ENCODE measurements at places on chromosomes 12 and 14.

DNA sequence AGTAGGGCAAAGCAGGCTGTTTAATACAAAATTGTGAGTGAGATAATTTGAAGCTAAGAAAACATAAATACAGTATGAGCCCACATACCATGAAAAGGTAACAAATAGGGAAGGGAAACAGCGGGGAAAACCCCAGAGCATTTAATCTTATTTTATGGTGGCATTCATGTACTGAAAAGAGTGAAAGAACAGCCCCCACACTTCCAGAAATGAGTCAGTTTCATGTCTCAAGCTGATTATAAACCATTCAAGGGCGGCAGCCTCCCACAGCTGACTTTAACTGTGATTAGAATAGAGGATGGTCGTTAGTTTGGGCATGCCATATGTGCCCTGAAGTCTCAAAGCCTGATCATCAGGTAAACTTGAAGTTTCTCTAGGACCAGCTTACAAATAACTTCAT is 64.5 kb downstream of the FOXG1 start:
- DNase-seq = no peak

- DNase-seq = peak; percentile 32
These were observed 102.7 kb upstream of the TBX5 start for GRCh38 chr12:114508529-114509129.

DNA sequence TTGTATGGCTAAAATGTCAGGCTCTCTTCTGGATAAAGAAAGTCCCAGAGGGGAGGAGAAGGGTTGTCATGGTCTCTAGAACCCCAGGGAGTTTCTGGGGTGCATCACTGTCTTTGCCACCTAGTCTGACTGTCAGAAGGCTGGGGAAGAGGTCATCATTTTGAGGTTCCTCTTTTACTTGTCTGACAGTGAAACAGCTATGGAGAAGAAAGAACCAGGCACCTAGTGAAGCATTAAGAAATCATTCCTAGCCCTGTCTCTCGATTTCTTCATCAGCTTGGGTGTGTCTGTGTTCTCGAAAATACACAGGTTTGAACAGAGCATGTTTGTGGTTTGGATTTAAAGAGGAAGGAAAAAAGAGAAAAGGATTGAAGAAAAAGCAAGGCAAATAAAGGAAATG is 158.7 kb upstream of the LRIG3 start:
- DNase-seq = no peak

DNA sequence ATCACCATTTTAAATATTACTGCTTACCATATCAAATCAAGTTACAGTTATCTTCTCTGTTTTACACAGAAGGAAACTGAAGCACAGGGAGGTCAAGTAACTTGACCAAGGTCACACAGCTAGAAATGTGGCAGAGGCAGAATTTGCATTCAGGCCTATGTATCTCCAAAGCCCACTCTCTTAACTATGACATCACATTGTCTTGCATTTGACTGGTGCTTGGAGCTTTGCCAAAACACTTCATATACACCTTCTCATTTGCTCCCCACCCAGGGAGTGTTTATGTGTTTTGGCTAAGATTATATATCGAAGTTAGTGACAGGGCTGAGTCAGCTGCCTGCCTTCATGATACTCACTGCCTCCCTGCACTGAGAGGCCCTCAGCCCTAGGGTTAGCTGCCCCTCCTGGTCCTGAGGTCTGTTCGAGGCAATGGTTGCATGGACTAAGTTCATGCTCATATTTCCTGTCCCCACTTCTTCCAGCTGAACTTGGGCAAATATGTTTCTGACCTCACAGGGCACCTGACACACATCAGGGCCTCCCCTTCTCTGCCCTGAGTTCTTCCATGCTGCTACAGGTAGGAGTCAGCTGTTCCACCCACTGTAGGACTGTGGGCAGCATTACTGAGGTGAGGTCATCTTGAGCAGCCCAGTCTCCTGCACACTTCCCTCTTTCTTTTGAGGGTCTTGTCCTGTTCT is 1.8 kb downstream of the GALNT6 start:
- DNase-seq = no peak

GRCh38 chr12:67042697-67043131 is 226.4 kb upstream of the CAND1 start:
- no peak for DNase-seq

- no peak for DNase-seq
These were observed 6.3 kb upstream of the RIN3 start for GRCh38 chr14:92507174-92507768.

- no peak for DNase-seq
These were observed 439.3 kb upstream of the FLRT2 start for GRCh38 chr14:85090681-85091080.

DNA sequence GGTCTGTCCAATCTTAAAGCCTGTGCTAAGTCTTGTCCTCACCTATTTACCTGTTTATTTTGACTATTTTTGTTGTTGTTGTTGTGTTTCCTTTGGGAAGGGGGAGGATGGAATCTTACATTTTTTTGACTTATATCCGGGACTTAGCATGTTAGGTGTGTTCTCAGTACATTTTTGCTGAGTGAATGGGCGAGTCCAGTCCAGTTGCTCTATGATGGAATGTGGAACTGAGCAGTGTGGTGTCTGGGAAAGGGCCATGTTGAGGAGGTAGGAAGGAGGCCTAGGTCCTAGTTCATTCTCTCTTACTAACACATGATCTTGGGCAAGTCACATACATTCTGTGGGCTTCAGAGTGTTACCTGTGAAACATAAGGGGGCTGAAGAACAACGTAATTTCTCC is 80.9 kb upstream of the SLC38A2 start:
- no peak for DNase-seq

- no peak for DNase-seq
These were observed 34.6 kb upstream of the ANKRD9 start for GRCh38 chr14:102544046-102544746.

GRCh38 chr12:43730283-43730682 is 28.3 kb downstream of the PUS7L start:
- no peak for DNase-seq

GRCh38 chr12:69884386-69884785 is 59.4 kb downstream of the MYRFL start:
- no peak for DNase-seq

GRCh38 chr14:100400115-100400514 is 77.0 kb downstream of the SLC25A47 start:
- no peak for DNase-seq

DNA sequence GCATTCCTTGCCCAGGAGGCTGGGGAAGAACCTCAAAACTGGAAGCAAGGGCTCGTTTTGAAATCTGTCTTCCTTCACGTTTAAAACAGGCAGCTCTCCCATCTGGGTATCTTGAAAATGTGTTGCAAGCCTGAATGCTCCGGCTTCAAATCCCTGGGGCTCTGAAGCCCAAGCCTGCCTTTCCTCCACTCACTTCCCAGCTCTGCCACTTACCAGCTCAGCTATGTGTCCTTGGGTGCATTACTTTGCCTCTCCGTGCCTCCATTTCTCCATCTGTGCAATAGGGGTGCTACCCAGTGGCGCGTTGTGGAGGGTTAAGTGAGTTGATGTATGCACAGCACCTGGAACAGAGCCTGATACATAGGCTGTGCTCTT is 97.6 kb downstream of the GCH1 start:
- no peak for DNase-seq

DNA sequence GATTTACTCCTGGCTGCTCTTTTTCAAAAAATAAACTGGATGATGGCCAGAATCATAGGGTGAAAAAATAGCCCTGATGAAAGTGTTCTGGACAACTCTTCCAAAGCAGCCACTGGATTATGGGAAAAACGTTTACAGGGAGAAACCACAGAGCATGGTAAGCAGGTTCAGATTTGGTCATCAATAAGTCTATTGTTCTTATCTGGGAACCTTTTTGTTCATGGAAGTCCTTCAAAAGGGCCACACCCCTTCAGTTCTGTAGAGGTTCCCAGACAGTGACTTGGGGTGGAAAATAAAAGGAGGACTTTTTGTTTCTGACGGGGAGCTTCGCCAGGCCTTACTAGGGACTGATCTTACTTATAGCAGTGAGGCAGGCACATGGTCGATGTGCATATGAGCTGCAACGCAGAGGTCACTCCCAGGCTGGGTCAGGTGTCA is 117.4 kb upstream of the SLC38A2 start:
- DNase-seq = no peak

DNA sequence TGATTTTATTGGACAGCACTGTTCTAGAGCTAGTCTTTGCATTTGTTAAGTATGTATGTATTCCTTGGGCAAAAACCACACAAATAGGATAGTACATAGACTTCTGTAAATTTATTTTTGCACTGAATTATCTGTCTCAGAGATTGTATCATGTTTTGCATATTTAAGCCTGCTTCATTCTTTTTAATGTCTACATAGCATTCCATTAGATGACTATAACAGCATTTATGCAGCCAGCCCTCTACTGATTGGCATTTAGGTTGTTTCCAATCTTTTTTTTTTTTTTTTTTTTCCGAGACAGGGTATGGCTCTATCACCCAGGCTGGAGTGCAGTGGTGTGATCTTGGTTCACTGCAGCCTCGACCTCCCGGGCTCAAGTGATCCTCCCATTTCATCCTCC is 34.5 kb downstream of the SYNDIG1L start:
- no peak for DNase-seq

- no peak for DNase-seq
These were observed 16.9 kb downstream of the DHRS2 start for GRCh38 chr14:23653051-23653450.

- peak; percentile 48 for DNase-seq
These were observed 236.7 kb downstream of the MDGA2 start for GRCh38 chr14:47438650-47439140.

DNA sequence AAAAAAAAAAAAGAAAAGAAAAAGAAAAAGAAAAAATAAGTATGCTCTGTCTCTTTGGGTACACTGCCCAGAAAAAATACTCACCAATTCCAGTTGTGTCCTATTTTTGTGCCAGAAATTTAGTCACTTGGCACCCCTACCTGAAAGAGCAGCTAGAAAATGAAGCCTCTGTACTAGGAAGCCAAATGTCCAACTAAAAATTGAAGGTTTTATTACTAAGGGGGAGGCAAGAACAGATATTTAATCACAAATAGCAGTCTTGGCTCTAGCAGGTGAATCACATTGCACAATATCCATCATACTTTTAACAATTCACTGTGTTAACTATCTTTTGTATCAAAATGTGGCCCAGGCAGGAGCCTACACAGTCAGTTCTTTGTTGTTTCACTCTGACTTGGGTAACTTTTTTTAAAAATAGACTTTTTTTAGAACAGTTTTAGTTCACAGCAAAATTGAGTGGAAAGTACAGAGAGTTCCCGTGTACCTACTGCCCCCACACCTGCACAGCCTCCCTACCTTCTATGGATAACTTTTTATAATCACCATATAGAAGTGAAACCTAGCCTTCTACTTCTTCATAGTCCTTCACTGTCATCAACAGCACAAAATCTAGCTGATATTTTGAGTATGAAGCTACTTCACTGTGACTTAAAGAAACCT is 87.1 kb upstream of the ATF7IP start:
- DNase-seq = no peak

DNA sequence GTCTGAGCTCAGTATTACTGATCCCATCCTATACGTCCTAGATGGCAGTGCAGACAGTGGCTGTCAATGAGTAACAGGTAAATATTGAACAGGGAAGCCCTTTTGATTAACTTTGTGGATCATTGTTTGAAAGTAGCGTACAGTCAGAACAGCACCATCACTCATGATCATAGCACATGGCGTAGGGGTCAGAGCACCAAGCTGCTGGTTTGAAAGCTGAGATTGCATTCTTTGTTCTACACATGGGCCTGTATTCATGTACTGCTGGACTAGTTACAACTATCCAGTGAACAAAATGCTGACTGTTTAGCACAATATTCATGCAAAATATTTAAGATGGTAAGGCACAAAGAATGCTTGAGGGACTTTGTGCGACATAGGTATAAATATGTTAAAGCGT is 131.8 kb downstream of the NPAS3 start:
- no peak for DNase-seq

DNA sequence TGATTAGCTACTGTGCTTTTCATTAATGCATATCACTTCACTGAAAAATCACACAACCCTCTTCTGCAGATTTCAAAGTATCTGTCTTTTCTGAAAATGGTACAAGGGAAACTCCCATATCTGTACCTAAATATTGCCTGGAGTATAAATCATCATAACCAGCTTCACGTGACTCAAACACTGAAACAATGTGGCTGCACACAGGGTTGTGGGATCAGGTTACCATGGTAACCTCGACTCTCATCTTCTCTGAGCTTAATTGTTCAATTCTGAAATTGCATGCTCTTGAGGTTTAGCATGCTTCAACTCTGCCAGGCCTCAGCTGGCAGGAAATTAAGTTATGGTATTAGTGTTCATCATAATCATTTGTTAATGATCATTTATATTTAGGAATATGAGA is 77.5 kb upstream of the CPSF6 start:
- DNase-seq = no peak

GRCh38 chr14:83172363-83172762 is 1638.7 kb upstream of the SEL1L start:
- DNase-seq = peak; percentile 56

GRCh38 chr12:11685316-11685715 is 35.8 kb downstream of the ETV6 start:
- DNase-seq = no peak

GRCh38 chr12:105804591-105805265 is 334.0 kb downstream of the NUAK1 start:
- DNase-seq = no peak

GRCh38 chr12:106150555-106150954 is 11.8 kb upstream of the NUAK1 start:
- DNase-seq = no peak

DNA sequence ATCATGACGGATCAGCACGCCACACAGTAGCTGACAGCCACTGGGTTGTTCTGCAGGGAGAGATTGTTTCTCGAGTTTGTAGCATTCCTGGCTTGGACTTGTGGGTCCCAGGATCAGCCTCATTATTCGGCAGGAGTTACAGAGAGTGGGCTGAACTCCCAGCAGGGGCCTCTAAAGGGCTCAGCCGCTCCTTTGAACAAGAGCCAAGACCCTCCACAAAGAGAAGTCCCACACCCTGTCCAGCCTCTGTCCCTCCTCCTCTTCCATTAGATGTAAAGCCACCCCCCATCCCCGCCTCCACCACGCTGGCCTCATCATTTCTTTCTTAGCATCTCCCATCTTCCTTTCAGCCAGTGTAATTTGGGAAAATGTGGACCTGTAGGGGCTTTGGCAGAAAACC is 96.7 kb upstream of the HSPB8 start:
- DNase-seq = no peak

GRCh38 chr14:105527826-105528585 is 1.6 kb downstream of the TMEM121 start:
- no peak for DNase-seq

DNA sequence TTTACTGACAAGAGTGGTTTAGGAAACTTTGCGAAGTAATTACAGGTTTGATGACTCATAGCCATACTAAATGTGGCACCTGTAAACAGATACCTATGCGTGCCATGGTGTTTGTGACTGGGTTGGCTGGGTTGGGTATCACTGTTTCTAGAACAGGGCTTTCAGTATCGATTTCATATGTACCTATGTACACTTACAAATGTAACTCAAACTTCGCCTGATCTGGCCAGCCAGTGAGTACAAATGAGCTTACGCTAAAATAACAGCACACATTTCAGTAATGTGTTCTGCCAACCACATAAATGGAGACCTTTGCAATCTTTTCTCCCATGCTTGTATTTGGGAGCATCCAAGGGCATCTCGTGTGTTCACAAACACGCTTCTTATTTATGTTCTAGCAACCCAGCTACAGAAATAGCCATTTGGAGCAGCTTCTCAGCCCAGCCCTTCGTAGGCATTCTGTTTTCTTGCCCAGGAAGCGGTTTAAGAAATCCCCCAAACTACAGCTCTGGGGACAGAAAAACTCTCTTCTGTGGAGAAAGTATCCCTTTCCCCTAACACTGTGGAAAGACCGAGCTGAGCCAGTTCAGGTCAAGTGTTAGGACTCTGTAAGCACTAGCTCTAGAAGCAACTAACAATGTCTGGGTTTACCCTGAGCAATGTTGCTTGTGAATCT is 42.3 kb upstream of the MDM1 start:
- no peak for DNase-seq

Data from non-pigmented ciliary epithelial cell (primary cell).